ENCODE measurements at places on chromosomes 5 and 9.

- DNase-seq, result no peak
Measured at GRCh38 chr5:176365351-176366231, at the start of gene ARL10. Gene ARL10 (plus strand): TSS chr5:176365487. CDS start chr5:176365564, 77 bp downstream.

GRCh38 chr9:111794835-111795556, at the start of gene SHOC1:
Gene SHOC1 (minus strand): TSS chr9:111794937. CDS start chr9:111791418, 3,519 bp downstream.
- DNase-seq, result no peak

DNA sequence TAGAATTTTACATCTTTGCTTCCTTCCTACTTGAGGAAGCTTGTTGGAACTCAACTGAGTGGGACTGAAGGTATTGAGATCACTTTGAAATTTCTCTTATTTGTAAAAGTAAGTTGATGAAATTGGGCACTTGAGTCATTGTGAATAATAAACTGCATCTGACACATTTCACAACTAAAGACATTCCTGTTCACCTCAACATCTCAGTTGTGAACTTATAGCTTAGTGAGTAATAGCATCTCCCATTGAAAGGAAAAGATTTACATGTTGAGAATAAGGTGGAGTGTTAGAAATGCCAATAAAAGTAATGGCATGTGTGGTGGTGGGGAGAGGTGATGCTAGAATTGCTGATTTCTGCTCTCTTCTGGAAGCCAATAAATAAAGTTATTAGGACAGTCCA, 145.0 kb downstream of the SLC24A2 start:
- DNase-seq, result no peak

- no peak for DNase-seq
Measured at GRCh38 chr5:122130152-122130551, 806 bp downstream of the ZNF474 start.

DNA sequence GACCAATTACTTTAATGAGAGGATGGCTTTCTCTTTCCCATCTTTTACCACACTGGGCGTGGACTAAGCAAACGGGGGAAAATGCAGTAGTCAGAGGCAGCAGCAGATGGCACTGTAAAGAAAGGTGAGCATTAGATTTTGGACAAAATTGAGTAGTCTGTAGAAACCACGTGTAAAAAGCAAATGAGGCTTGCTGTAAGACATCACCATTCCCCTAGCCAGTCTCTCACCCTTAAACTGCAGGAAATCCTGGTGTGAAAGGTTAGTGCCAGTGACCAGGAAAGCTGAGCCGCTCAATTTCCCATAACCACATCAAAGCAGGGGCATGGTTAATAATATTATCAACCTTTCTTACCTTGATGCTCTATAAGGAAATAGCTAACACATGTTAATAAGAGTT, 31.8 kb downstream of the SPATA31C2 start:
- no peak for DNase-seq

DNA sequence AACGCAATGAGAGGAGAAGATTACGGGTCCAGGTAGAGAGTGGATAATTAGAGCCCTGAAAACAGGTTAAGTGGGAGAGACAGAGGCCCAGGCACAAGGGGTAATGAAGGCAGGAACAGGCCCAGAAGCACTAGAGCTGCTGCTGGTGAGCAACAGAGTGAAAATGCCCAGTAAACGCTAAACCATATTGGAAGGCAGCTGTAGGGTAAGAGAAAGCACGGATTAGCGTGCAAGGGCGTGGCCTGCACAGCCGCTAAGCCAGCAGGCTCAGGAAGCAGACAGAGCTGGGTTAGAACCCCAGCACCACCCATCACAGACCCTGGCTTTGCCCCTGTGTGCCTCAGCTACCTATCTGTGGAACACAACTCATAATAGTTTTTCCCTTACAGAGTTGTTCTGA, 93.2 kb downstream of the PAX5 start:
- no peak for DNase-seq

DNA sequence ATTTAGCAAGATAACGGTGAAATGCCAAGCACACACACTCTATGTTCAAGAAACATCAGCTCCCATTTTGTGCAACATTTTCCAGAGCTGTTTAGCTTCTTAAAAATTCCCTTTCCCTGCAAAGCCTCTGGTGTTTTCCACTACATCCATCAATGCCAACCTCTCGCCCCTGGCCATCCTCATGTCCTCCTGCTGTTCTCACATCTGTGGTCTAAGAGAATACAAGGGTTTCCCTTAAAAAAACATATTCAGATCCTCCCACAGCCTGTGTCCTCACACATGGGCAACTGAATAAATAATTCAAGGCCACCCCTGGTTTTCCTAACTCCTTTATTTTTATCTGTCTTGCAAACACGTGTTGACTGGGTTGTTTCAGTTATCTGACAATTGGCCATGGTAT, 70.3 kb downstream of the PAPPA start:
- DNase-seq, result no peak

- no peak for DNase-seq
Measured at GRCh38 chr5:83049370-83049885, 27.8 kb downstream of the TMEM167A start.

GRCh38 chr5:157303667-157304327, 37.9 kb downstream of the CYFIP2 start:
- DNase-seq, result no peak

GRCh38 chr9:136512651-136513071, 29.8 kb upstream of the SEC16A start:
- no peak for DNase-seq

DNA sequence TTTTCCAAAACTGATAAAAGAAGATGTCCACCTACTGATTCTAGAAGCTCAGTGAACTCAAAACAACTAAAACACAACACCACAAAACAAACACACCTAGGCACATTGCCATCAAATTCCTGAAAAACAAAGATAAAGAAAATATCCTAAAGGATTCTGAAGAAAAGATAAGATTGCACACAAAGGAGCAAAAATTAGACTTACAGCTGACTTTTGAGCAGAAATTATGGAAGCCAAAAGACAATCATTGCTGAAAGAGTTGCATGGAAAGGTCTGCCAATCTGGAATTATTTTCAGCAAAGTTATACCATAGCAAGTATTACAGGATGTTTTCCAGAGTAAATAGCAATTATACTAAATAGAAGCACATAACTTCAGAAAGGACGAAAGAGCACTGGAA, 128.2 kb upstream of the IRX2 start:
- no peak for DNase-seq

DNA sequence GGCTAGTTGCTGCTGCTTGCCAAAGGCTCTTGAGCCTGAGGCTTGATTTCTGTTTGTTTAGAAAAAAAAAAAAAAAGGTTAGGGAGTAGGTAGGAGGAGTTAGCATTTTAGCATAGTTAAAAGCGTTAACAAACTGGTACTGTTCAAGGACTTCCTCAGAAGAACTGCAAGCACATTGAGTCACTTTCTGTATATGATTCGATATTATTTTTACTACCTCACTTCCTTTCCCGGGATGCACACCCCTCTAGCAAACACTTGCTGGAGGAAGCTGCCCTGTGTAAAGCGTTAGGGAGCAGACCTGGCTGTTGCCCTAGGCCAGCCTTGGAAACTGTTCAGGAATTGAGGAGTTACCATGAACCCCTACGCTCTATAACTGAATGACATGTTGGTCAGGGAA, 15.7 kb upstream of the CEP120 start:
- DNase-seq, result no peak

- no peak for DNase-seq
Measured at GRCh38 chr5:132372542-132372941, 3.0 kb downstream of the SLC22A5 start.

GRCh38 chr5:15338546-15338945, 161.4 kb upstream of the FBXL7 start:
- no peak for DNase-seq

DNA sequence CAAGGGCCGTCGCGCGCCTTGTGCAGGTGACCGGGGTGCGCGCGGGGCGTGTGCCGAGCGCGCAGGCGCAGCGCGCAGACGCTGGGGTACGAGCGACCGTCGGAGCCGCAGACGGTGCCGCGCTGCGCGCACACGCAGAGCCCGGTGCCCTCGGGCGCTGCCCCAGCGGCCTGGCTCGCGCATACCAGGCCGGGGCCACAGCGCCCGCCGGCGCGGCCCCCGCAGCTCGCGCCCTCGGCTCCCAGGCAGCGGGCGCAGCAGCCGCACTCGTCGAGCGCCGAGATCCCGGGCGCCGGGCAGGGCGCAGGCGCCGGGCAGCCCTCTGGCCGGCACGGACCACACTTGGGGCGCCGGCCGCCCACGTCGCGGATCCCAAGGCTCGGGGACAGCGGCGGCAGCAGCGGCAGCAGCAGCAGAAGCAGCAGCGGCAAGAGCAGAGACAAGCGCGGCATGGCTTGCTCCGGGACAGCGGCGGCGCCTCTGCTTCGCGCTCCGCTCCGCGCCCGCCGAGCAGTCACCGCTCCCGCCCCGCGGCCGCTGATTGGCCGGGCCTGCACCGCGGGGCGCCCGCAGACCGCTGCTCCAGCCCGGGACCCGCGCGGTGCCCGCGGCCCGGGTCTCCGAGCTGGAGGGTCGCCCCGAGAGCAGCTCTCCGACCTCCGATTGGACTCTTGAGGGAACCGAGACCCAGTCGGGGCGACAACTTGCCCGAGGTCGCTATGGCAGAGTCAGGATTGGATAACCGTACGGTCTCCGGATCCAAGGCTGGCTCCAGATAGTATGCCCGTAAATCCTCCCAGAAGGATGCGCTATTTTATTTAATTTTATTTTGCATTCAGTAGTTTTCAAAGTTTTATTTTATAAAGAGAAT, at the start of gene IGFBPL1:
Gene IGFBPL1, minus strand, starts transcription at position 482 of the 871 bp plus-strand sequence. Its CDS starts 30 bp downstream, at position 452.
- no peak for DNase-seq

- peak; percentile 12 for DNase-seq
Measured at GRCh38 chr5:41094871-41095270, 23.7 kb upstream of the MROH2B start.

GRCh38 chr5:176781054-176781375, 29.3 kb upstream of the UNC5A start:
- DNase-seq, result no peak

DNA sequence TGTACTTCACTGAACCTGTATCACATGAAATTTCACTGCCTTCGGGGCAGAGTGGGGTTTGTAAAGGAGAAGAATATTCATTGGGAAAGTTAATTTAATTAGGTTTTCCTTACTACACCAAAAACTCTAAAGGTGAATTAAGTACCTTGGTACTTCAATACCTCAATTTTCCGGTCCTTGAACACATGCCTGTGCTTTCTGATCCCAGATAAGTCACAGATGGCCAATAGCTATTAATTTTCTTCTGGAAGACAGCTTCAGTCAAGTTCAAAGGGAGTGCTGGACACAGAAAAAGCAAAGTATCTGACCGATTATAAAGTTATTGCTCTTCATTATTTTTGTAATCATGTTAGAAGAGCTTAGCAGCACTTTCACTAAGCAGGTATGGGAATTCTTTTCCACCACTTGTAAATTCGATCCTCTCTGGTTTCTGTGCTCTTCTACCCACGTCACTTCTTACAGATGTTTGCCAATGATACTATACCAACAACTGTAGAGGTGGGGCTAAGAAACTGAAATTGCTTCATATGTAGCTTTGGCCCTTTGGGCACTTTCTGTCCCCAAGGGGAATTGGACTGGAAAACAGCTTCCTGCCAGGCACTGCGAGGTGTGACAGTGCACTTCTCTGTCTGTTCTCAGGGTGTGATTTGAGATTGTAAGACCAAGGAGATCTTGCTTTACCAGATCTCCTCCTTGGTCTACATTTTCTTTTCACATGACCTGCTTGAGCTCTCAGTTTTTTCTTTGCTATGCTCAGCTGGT, 164.0 kb downstream of the CCDC192 start:
- no peak for DNase-seq

GRCh38 chr5:1220831-1221230, 4.3 kb upstream of the SLC6A18 start:
- no peak for DNase-seq

DNA sequence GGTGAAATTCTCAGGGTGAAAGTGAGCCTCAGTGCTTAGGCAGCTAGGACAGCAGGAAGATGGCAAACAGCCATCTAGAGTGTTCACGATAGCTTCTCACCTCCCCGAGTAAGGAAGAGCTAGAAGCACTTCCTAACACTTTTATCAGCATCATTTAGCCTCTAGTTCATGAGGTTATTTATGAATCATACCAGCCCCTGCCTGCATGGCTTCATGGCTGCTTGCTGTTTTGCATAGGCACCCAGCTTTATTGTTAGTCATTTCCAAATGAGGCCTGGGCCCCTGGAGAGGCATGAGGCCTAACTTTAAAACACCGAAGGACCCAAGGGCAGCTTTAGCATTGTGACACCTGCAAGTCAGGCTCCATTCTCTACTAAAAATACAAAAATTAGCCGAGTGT, 134.9 kb upstream of the PANK3 start:
- DNase-seq, result no peak

DNA sequence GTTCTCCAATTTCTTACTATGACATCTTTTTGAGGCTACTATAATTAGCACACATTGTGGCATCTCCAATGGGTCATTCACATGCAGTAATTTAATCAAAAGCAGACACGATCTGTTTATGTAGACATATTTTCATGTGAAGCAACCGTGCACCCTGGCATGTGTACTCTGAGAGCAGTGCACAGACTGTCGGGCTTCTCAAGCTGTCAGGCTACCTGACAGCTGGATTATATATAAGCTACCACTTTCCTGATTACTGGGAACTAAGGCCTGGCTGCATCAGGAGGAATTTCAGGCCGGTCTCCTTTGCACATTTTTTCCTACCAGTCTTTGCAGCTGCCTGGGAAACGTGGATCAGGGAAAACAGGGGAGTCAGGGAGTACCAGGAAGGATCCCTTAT, 197.5 kb downstream of the MAPKAP1 start:
- no peak for DNase-seq

DNA sequence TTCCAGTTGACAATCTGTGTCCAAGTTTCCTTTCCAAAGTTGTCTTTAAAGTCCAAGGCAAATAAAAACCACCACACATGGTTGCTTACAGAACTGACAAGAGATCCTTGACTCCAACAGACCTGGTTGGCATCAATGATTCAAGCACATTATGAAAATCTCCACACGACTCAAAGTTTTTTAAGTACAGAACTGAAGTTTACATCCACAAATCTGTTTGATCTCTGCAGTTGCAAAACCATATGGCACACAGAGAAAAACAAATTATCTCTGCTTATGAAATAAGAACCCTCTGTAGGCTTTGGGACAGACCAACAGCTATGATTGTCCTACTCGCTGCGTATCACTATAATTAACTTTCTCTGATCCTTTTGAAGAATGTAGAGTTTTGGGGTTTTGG, 60.8 kb downstream of the MLLT3 start:
- DNase-seq, result no peak

All from iPS DF 19.7 (cell line).